ENCODE measurements at places on chromosomes 12 and 14.

DNA sequence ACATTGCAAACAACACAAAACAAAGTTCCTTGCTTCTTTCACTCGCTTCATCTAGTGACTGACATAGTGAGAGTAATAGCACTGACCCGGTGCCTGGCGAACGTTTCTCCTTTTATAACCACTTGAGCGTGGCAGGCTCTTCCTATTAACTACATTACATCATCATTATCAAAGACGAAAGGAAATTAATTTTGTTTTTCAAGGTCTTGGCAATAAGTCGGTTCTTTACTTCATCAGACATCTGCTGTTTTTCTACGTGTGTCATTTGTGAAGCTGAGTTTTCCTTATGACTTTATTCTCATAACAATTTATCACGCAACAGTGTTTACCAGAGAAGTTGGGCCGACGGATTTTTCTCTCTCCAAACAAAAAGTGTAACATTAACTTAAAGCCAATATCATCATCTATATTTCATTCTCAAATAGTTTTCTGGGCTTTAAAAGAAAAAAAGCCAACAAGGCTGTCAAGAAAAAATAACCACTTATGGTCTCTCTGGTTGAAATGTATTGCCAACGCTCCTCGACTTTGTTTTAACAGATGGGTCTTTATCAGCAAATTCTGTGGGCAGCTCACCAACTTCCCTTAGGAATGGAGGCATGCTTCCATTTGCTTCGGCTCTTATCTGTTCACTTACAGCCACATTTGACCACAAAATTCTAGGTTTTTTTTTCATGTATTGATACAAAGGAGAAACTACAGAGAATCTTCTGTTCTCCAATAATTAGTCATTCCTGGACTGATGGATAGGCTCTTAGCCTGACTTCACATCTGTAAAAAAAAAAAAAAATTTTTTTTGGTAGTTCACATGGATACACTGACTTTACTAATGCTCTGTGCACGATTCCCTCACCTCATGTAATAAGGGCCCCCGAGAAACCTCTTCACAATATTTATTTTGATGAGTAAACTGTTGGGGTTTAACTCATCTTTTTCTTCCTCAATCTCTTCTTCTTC lies 97.1 kb upstream of the CDKN3 start:
- no peak for DNase-seq

GRCh38 chr14:76812093-76812421 lies 625 bp downstream of the ANGEL1 start:
- no peak for DNase-seq

DNA sequence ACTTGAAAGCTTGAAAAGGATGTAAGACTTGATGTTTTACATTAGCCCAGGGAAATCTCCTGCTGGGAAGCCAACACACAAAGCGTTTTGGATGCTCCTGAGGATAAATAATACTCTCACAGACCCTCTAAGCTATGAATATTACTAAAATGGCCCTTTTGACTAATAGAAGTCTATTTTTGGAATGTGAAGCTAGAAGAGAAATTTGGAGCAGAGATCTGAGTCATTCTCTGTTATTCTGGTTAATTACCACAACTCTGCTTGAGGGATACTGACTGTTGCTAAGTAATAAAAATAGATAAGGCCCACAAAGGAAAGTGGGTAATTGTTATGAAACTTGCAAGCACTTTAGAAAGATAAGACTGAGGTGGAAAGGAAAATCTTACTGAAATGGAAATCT lies 346.2 kb upstream of the STXBP6 start:
- DNase-seq = no peak

DNA sequence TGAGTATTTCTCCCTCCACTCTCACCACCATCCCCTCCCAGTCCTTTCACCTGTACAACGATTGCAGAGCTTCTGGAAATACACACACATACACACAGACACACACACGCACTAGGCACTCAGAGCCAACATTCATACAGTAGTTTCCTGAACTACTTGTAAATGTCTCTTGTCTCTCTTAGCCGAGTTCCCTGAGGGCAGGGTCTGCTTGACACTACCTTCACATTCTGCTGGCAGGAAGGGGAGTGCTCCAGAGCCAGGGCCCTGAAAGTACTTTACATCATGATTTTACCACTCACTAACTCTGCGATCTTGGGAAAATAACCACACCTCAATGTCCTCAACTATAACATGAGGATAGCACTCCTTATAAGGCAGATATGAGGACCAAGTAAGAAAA lies 82.7 kb downstream of the GAS2L3 start:
- DNase-seq = no peak

DNA sequence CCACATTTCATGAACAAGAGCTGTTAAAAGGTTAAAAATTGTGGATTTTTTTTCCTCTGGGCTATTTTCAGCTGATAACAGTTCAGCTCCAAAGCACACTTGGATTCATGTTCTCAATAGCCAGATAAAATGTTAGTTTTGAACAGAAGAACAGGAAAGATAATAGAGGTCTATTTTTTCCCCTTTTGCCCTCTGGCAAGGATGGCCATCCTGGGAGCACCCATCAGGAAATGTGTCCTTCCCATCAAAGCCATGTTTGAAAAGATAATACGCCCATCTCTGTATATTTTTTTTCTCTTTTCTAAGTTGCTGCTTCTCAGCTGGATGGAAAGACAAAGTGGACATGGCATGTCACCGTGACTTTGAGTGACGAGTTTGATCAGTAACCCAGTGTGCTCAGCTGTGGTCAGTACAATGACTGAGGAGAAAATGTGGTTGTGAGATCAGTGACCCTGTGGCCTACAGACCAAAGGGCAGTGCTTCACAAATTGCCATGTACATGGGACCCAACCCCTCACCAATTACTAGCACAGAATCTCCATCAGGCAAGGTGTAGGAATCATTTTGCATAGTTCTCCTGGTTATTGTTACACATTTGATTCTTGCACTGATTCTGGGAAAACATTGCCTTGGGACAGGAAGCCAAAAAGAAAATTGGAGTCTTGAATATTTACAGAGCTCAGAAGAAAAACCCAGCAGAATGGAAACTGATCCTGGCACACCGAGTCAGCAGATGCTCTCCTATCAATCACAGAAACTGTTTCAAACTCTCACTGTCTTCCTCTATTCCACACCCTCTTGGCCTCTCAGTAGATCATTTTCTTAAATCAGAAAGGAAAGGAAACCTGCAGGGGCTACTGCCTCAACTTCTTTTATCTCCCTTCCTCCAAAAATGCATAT lies 64.3 kb downstream of the ANO6 start:
- DNase-seq = no peak

DNA sequence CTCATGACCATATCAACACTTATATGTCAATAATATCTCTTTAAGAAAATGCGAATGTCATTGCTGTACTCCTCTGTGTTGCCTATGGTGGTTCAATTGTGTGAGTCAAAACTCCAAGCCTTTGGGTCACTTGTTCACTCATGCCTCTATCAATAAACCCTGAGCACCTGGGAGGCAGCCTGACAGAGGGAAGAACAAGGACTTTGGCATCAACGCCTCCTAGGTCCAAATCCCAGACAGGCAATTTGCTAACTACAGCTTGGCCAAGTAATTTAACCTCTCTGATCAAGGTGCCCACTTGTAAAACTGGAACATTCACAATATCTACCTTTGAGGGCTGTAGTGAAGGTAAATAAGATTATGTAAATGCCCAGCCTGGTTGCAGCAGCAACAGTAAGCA lies 137.8 kb downstream of the SAMD4A start:
- DNase-seq = no peak

DNA sequence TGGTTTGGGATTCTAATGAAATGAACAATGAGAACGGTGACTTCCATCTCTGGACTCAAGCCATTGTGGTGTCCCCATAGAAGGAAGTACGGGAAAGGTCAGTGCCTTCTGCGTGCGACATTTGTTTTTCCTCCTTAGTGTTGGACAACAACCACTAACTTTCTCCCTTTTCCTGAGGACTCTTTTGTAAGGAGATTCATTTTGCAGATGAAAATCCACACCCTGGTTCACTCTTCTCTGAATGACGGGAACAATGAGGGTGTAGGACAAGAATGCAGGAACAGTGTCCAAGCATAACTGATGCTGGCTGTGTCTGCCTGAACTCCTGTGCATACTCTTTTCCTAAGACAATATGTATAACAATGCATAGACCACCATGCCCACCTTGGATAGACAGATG lies 176.4 kb downstream of the STXBP6 start:
- no peak for DNase-seq

DNA sequence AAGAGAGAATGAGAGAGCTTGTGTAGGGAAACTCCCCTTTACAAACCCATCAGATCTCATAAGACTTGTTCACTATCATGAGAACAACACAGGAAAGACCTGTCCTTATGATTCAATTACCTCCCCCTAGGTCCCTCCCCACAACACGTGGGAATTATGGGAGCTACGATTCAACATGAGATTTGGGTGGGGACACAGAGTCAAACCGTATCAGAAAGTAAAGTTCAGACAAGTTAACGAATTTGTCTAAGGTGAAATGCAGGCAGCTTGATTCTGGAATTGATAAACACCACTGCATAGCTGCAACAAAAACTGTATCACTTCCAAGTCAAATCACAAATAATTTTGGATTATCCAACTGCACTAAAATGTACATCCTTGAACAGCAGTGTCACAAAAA lies 47.4 kb downstream of the FOXN3 start:
- no peak for DNase-seq

DNA sequence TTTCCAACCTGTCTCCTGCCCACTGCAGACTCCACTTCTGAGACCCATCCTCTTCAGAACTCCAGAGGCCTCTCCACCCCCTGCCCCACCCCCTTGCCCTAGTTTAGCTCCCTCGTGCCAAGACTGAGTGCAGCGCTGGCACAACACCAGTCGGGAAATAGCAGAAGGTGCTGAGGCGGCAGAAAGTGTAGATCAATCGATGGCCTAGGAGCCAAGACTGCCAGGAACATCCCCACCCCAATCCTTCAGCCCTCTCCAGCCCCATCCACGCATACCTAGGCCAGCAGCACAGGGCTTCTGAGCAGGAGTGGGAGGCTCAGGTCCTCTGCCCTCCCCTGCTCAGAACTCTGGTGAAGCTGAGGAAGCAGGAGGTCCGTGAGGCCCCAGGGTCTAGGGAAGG lies 1.1 kb downstream of the CPNE6 start:
- no peak for DNase-seq

GRCh38 chr12:13182881-13183280 lies 13.6 kb upstream of the EMP1 start:
- DNase-seq = no peak

DNA sequence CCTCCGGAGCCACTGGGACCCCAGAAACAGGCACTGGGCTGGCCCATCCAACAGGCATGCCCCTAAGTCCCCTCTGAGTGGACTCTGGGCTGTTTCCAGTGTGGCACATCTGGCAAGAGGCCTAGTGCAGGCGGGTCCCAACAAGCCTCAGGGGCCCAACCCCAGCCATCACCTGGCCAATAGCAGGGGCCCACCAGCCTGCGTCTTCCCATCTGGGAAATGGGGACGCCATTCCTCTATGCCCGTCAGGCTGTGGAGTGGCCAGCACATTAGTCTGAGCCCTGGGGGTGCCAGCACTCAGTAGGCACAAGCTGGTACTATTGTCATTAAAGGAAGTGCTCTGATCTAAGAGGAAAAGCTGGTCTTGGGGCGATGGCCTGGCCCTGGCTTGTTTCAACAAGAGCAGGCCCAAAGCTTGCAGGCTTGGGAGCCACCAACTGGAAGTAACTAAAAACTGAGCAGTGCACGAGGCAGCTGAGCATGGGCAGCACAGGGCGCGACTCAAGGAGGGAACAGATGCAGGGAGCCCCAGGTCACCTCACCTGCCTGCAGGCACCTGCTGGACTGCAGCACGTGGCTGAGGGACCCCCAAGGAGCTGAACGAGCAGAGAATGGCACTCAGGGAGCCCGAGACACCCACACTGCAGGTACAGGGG lies 8.4 kb downstream of the DEGS2 start:
- no peak for DNase-seq

- DNase-seq = no peak
Measured at GRCh38 chr14:60845523-60845922, 111.0 kb downstream of the MNAT1 start.

- no peak for DNase-seq
Measured at GRCh38 chr12:123433615-123434014, 2.9 kb downstream of the RILPL2 start.

All from activated T-helper 1 cell treated with anti-CD3 and anti-CD28 coated beads, Interleukin-12 subunit alpha, Interleukin-12 subunit beta, Interleukin-2, Interleukin-4 antibody, amounts not matched to agents 30 ng/mL and 10 ng/mL and 1 ng/mL, durations not matched to agents 14 hours and 24 hours and 36 hours (primary cell).